ENCODE measurements at places on chromosomes 6 and 20.

DNA sequence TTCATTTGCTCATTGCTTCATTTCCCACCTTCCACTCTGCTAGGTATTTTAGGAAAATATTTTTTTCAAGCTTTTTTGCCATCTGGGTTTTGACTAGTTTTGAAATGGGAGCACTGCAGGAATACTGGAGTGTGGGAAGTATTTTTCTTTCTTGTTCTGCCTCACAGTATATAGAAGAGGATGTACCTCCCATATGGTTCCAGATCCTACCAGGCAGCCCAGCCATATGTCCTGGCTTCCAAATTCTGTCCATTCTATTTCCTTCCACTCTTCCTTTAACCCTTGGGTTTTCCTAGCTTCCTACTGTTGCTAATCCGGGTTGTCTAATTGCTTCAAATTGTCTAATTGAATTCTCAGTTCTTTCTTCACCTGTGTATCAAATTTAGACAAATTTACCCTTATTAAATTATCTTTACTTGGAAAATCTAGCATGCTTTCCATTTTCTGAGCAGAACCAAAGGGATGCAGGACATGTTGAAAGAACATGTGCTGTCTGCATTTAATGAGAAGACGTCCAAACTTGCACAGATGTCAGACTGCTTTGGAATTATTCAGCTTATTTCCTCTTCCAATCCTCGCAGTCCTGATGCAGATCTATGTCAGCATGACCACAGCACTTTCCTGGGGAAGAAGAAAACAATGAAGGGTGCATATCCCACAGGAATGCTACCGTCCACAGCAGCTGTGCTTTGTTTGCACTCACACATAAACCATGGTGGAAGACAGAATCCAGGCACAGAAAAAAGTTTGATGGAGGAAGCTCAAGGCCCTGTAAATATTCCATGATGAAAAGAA lies 1273.9 kb upstream of the MAP3K7 start:
- DNase-seq = no peak

- DNase-seq = no peak
These were observed 385.3 kb downstream of the EPM2A start for GRCh38 chr6:145349950-145350510.

GRCh38 chr20:34797012-34797995 lies 28.1 kb downstream of the NCOA6 start:
- no peak for DNase-seq

DNA sequence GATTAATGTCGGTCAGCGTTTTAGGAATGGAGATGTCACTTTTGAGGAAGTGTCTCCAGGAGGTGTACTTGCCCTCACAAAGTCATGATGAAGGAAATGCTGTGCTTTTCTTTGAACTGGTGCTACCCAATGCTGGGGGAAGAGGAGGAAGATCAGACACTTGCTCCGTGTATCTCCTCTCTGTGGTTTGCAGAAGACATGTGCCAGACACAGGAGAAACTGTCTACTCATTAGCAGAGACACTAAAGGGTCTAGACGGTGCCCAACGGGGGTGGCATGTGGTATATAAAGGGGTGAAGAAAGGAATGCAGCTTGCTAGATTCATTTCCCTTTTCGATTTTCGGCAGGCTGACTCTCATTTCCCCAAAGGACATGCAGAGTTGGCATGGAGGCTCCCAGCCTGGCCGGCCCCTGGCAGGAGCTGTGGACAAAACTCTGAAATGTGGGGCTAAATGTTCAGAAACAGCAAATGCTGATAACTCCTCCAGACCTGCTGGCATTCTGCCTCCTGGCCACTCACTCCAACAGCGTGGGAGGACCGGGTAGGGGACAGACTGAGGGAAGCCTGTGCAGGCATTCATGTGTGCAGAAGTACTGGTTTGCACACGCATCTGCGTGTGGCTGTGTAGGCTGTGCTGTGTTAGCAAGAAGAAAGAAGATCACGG lies 59.6 kb upstream of the QKI start:
- no peak for DNase-seq

- no peak for DNase-seq
These were observed 73.5 kb upstream of the PBOV1 start for GRCh38 chr6:138291849-138292181.

DNA sequence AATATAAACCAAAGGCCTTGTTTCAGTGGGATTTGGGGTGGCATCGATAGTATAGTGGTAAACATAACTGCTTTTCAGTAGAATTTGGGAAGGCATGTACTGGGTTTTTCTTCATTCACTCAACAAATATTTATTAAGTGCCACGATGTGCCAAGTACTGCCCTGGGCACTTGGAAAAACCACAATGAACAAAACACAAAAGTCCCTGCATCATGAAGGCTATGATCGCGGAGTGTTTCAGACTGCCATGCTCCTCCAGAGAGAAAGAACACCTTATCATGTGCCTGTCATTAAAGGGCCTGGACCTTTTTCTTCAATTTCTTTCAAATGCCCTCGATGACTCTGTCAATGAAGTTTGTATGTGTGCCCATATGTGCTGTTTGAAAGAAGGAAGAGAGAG lies 59.2 kb upstream of the CEP85L start:
- no peak for DNase-seq

- peak; percentile 35 for DNase-seq
These were observed 22.2 kb downstream of the TNXB start for GRCh38 chr6:32086661-32087573.

DNA sequence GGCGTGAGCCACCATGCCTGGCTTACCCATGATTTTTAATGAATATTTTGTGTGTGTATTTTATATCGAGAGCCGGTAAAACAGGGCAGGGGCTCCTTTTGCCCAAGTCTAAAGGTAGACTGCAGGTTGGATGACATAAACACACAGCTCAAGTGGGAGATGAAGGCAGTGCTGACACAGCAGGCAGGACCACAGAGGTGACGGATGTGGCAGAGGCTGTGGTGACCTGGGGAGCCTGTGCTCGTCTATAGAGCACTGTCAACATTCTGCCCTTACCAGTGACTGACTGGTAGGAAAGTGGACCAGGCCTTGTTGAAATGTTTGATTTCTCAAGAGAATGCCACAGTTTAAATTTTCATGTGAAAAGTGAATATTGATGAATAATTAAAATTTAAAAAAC lies 137.5 kb downstream of the ZFP64 start:
- DNase-seq = no peak

DNA sequence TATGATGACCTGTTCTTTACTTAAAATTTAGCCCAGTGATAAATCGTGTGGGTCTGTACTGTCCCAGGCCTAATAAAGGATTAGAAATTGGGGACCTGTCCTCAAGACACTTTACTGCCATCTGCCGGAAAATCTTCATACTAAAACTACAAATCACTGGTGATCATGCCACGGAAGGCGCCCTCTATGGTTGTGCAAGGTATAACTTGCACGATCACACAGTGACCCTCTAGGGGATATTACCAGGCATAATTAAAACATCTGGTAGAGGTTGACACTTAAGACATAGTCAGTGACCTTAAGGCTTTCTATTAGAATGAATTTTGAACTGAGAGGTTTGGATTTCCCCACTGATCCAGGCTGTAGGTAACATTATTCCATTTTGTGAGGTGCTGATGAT lies 172.6 kb downstream of the BMP2 start:
- DNase-seq = no peak

GRCh38 chr6:168498161-168498843 lies 57.3 kb downstream of the SMOC2 start:
- DNase-seq = no peak

DNA sequence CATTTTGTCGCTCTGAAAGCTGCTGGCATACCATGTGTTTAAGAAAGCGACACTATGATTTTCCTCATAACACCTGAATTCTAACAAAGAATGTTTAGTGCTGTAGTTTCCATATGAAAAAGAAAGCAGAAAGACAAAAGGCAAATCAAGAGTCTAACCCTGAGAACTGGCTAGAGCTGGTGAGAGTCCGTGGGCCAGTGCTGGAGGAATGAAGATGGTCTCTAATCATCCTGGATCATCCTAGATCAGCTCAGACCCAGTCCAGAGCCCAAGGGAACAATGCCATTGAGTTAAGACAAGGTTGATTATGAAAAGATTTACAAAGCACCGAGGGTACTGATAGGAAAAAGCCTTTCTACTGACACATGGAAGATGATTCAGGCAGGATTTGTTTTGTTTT lies 73.0 kb upstream of the MYLIP start:
- DNase-seq = no peak

DNA sequence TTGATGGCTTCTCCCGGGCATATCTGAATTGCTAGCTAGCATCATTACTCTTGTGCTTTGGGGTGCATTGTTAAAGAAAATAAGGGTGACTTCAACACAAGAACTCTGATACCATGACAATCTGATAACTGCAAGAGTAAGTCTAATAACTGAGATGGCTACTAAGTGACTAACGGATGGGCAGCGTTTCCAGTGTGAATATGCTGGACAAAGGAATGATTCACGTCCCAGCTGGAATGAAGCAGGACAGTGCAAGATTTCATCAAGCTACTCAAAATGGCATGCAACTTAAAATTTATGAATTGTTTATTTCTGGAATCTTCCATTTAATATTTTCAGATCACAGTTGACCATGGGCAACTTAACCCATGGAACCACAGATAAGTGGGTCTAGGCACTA lies 31.7 kb downstream of the MOXD1 start:
- no peak for DNase-seq

GRCh38 chr20:9447182-9447581 lies 67.2 kb upstream of the LAMP5 start:
- no peak for DNase-seq

Measured in activated T-cell treated with anti-CD3 and anti-CD28 coated beads for 48 hours (primary cell).